ENCODE measurements at places on chromosomes 1 and 21. TPM values are rescaled to one million over a fixed set of nuclear protein-coding genes. Genes with fewer than 3 reads are reported as not detected.

GRCh38 chr21:34094949-34095348 is 21.6 kb downstream of the MRPS6 start:
- no peak for DNase-seq

DNA sequence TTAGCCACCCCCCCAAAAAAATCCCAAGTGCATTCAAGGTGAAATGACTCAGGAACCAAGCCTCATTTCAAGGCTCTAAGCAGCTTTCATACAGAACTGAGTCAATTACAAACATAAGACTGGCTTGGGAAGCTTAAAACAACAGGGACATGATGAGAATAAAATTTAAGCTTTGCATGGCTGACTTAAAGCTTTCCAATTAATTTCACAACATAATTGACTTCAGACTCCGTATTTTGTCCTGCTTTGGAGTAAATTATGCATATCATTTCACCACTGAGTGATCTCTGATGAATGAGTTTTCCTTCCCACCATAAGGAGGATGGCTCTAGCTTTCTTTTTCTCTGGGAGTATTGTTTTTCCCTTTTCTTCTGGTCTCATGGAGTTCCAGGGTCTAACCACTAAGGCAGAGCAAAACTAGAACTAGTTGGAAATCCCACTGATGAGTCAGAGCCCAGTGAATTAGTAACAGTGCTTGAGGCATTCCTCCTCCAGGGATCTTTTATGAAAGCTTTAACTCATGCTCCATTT is 72.8 kb downstream of the XCL2 start:
- no peak for DNase-seq

DNA sequence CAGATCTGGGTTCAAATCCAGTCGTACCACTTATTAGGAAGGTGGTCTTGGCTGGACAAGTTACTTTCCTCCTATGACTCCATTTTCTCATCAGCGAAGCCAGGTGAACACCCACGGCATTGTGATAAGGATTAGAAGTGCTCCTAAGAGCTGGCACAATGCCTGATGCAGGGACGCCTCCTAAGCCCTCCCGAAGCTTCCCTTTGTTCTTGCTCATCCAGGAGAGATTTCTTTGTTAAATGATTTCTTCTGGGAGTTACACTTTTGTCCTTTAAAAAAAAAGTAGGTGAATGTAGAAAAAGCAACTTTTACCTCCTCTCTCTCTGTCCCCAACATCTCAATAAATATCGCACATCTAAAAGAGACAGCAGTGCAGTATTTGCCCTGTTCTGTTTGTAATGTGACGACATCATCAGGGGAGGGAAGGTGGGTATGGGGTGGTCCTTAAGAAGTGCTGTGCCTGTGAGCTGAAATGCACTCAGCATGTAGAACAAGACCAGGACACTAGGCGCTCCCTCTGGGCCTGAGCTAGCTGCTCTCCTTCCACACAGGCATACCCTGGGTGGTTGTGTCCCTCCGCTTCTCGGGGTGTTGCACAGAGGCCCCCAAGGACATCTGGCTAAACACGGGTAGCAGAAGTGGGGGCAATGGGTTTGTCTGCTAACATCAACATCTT is 43.9 kb downstream of the SUSD4 start:
- DNase-seq: no peak

- DNase-seq: no peak
These were observed 598.1 kb upstream of the ADGRL4 start for GRCh38 chr1:79604490-79605198.

DNA sequence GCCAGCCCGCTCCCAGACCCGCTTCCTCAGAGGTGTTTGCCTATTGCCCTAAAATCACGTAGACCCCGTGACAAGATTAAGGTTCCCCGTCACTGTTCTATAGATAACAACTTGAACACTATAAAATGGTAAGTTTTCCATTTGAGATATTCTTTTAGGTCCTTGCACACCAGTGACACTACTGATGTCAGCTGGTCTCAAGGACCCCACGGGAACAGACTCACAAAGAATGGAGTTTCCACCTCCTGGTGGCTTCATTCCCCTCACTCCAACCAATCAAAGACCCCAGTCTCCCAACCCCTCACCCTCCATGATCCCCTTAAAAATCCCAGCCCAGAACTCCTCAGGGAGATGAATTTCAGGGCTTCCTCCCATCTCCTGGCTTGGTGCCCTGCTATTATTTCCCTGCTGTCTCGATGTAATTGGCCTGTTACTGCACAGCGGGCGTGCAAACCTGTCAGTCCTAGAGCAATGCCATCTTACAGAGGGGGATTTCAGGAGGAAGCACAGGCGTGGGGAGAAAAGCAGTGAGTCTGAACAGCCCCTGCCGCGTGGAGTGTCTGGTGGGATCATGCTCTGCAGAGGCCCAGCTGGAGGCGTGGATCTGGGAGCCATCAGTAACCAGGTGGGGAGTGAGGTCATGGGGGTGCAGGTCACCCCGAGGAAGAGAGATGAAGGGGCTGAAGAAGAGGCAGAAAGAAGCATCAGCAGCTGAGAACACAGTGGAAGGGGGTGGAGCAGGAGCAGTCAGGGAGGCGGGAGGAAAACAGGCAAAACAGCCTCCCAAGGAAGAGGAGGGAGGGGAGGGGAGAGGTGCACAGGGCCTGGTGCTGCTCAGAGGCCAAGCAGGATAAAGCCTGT is 35.1 kb upstream of the LBR start:
- DNase-seq: no peak

The ORC1 gene
- 0.66 TPM for total RNA-seq

The SPRR4 gene
- not detected for total RNA-seq

The AIDA gene
- 76.9 TPM for total RNA-seq

The TNN gene
- total RNA-seq: 3.6 TPM

All from mucosa of gallbladder (tissue), 1 donor.